ENCODE measurements at places on chromosomes 11 and 22.

GRCh38 chr22:40412441-40412840 lies 42.0 kb downstream of the SGSM3 start:
- peak; percentile 56 for DNase-seq

DNA sequence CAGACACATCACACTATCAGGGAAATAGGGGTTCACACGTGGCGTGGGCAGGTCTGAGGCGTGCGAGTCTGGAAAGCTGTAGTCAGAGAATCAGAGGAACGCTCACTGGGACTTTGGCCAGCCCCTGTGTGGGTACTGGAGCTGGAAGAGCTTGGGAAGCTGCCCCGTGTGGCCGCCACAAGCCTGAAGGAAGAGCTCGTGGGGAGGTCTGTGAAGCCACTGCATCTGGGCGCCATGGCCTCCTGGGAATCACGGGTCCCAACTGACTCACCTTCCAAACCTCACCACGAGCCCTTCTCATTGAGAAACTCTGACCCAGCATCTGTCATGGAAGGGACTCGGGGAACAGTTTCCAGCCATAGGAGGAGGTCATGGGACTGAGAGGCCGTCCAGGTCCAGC lies 5.9 kb upstream of the MRGPRF start:
- DNase-seq, result no peak

- peak; percentile 64 for DNase-seq
Observed at GRCh38 chr11:64060861-64061444, 25.2 kb downstream of the FLRT1 start.

- no peak for DNase-seq
Observed at GRCh38 chr22:17493419-17493981, 69.8 kb upstream of the SLC25A18 start.

DNA sequence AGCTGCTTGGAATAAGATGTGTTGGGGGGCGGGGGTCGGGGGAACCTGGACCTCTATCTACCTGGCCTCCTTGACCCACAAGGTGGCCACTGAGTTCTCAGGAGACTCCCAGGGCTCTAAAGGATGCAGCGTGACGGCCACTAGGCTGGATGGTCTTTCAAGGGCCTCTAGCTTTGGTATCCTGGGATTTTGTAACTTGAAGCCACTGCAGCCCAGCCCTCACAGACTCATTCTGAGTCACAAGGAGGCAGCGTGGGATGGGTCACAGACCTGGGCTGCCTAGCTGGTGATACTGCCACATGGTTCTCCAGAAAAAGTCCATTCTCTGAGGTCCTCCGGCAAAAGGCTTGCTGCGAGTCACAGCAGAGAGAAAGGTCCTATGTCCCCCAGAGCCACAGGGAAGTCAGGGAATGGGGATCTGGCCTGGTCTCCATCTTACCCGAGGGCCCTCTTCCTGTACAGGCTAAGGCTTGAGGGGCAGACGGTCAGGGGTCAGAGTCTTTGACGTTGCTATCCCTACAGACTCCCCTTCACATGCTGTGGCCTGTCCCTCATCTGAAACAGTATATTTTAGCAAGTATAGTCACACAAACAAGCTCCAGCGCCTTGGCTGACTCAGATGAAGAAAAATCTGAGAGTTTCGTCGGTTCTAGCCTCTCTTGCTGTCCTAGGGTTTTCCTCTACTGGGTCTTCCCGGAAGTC lies 52.4 kb downstream of the KCNC1 start:
- no peak for DNase-seq
